ENCODE measurements at places on chromosomes 3 and 15.

DNA sequence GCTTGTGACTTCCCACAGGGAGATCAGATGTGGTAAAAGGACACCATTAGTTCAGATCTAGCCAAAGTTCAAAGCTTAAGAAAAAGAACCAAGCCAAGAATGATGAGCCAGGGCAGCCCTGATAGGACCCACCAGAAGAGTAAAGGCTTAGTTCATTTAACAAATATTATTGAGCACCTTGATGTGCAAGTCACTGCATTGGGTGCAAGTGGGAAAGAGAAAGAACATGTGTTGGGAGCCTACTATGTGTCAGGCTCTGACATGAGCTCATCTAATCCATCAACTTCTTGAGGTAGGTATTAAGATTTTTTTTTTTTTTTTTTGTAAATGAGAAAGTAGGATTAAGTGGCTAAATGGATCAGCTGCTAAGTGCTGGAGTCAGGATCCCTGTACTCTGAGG lies 53.4 kb upstream of the PIAS1 start:
- DNase-seq, result no peak

DNA sequence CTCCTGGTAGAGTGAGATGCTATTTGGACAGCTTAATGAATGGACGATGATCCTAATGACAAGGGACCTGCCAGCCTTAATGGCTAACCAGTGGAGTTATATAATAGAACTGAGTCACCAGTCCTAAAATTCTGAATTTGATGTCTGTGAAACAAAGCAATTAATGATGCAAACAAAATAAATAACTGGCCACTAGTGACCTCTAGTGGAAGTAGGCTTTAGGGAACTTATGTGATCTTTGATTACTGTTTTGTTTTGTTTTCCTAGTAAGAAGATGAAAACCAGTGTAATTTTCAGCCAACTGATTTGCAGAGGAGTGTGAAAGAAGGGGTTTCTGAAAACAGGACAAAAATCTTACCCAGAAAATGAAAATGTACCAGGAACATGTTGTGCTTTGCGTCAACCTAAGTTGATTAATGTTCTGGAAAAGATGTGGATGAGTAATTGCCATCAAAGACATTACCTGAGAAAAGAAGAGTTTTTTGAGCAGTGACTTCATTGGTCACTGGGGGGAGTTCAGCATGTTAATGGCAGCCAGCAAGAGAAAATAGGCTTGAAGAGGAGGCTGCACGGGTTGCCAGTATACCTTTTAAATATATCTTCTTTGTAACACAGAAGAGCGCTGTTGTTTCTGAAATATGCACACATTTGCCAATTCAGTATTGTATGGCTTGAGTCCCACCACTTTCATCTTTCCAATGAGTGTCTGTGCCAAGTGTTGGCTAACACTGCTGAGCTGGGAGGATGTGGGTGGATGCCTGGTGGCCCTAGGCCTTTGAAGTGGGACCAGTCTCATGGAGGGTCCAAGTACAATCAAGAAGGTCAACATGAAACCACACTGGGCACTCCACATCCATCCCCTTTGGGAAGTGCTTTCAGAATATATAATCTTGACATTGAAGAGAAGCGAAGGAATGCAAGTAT lies 9.3 kb downstream of the VEPH1 start:
- DNase-seq, result no peak

DNA sequence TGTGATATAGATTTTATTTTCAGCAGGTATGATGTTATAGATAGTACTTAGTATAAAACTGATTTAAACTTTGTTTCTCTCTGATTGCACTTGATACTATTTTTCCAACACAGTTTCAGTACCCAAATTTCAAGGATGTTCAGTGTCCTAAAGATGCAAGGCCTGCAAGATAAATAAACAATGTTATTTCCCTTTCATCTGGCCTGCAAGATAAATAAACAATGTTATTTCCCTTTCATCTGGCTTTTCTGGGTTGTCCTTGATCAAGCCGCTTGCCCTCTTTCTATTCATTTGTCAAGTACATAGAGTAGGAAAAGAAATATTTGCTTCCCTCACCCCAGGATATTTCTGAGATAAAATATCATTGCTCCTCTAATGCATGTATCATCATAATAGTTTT lies 571.0 kb downstream of the FGF12 start:
- no peak for DNase-seq

DNA sequence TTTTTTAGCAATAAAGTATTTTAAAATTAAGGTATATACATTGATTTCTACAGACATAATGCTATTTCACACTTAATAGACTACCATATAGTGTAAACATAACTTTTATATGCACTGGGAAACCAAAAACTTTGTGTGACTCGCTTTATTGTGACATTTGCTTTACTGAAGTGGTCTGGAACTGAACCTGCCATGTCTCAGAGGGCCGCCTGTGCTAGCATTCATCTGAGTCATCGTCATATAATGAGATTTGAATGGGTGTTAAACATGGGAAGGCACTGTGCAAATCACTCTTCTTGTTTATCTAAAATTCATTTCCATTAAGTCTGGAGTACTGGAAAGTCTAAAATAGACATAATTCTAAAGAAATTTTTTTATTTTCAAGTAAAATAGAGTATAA lies 12.9 kb downstream of the EIF2AK4 start:
- no peak for DNase-seq

GRCh38 chr3:77254967-77255831 lies 215.3 kb downstream of the ROBO2 start:
- peak; percentile 11 for DNase-seq

GRCh38 chr3:132404276-132404675 lies 13.0 kb upstream of the DNAJC13 start:
- DNase-seq, result no peak

GRCh38 chr15:74511583-74511982 lies 29.4 kb upstream of the ARID3B start:
- no peak for DNase-seq

GRCh38 chr15:31387479-31388118 lies 61.0 kb downstream of the KLF13 start:
- DNase-seq, result peak; percentile 34

DNA sequence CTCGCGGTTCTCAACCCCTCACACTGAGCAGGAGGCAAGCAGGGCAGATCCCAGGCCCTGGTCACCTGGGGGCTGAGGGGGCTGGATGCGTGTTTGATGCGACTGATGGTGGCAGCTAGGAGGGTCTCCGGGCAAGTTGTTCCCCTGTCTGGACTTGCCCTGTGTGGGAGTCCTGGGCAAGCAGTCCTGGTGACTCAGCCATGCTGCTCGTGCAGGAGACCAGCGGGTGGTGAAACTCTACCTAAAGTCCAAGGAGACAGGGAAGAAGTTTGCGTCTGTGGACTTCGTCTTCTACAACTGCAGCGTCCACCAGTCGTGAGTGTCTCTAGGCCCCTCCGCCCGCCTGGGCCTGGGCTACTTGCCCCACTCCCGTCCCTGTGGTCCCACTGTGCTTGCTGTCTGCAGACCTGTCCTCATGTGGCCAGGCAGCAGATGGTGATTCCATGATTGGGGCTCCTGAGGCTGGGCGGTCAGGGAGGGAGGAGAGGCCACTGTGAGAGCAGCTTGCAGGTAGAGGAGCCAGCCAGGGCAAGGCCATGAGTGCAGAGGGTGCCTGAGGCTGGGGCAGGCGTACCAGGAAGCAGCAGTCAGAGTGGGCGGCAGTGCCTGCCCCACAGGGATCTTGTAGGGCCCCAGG lies 23.1 kb downstream of the PLXNA1 start:
- DNase-seq, result no peak

GRCh38 chr3:135784557-135784956 lies 181.0 kb upstream of the PPP2R3A start:
- DNase-seq, result no peak

DNA sequence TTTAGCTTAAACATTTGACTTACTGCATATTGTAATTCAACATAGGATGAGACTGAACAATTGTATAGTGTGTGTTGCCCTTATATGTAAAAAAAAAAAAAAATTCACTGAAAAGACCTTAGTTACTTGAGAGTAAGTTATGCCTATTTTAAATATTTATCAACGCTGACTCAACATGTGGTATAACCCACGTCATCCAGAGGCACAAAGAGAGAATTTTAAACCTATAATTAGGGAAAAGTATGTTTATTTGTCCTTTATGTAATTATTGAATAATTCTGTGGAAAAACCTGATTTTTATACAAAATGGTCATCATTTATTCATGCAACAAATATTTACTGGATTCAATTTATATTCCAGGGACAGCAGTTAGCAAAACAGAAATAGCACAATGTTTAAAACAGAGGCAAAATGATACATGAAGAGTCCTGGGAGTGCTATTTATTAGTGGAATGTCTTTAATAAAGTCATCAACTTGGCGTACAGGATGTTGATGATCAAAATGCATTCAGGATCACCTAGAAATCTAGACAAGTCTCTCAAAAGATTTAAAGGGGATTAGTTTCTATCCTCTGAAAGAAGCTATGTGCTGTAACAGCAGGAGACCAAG lies 223.7 kb downstream of the PCCB start:
- no peak for DNase-seq

GRCh38 chr15:33425142-33425541 lies 114.4 kb downstream of the RYR3 start:
- no peak for DNase-seq

DNA sequence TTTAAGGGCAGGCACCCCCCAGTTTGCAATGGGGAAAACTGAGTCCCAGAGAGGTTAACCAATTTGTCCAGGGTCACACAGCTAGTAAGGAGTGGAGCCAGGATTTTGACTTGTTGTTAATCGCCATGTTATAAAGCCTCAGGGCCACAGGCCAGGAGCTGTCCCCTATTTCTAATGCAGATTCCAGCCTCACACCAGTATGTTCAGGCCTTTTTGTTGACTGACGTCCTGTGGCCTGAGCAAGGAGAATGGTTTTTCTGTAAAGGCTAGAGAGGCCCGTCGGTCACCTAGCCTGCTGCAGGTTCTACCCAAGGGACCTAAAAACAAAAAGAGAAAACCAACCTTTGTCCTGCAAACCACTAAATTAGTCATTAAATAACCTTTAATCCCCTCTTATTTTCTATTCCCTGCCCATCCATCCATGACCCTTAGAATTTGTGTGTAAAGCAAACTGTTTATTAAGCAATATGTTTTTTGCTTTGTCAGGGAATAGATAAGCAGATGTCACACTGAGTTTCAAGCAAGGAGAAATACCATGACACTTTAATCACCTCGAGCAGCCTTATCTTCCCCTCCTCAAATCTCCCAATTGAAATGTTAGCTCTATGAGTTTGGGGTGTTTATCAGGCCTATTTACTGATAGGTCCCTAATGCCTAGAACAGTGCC lies 14.1 kb downstream of the ACOX2 start:
- no peak for DNase-seq

DNA sequence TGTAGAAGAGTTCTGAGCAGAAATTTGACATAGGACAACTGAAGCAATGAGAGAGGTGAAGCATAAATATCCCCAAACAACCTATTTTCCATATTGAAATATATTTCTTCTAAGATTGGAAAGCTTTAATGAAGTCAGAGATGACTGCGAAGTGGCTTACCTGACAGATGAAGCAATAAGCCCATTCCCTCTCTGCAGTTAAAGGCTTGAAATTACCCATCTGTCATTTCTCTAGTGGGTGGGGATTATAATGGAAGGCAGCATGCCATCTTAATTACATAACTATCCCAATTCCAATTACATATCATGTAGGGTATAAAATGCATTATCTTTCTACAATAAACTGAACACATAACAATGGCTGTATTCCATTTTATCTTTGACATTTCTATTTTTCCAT lies 1070.5 kb downstream of the SI start:
- DNase-seq, result no peak

- no peak for DNase-seq
These were observed 23.6 kb downstream of the CCR1 start for GRCh38 chr3:46184469-46184868.

GRCh38 chr3:154684021-154684420 lies 254.0 kb upstream of the GPR149 start:
- no peak for DNase-seq

DNA sequence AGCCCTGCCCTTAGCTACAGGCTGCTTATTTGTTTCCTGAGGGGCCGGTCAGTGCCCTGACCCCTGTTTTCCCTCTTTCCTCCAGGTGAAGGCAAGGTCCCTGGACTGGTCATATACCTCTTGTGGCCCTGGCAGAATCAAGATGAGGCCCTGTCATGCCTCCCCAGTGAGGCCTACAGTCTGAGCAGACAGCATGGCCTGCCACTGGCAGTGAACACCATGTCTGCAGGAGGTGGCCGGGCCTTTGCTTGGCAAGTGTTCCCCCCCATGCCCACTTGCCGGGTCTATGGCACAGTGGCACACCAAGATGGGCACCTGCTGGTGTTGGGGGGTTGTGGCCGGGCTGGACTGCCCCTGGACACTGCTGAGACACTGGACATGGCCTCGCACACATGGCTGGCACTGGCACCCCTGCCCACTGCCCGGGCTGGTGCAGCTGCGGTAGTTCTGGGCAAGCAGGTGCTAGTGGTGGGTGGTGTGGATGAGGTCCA lies 1.2 kb downstream of the KLHDC8B start:
- no peak for DNase-seq

DNA sequence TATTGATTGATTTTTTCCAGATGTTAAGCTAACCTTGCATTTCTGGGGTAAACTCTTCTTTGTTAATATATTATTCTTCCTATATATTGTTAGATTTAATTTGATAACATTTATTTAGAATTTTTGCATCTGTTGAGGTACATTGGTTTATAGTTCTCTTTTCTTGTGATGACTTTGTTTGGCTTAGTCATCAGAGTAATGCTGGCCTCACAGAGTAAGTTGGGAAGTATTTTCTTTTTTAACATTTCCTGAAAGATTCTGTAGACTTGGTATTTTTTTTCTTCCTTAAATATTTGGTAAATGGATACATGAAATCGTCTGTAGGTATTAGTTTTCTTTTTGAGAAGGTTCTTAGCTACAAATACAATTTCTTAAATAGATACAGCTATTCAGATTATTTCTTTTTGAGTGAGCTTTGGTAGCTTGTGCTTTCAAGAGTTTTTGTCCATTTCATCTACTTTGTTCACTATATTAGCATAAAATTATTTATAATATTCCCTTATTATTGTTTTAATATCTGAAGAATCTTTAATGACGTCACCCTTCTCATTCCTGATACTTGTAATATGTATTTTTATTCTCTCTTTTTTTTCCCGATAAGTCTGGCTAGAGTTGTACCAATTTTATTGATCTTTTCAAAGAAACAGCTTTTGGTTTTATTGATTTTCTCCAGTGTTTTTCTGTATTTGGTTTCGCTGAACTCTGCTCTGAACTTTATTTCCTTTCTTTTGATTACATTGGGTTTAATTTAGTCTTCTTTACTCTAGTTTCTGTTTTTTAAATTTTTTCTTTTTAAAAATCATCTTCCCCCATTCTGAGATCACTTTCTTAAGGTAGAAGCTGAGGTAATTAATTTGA lies 6.5 kb upstream of the HPS3 start:
- no peak for DNase-seq

All from stimulated activated naive CD8-positive, alpha-beta T cell treated with anti-CD3 and anti-CD28 coated beads, Interleukin-15, Interleukin-2, amounts not matched to agents 100 U/mL and 50 U/mL, for 24 hours (primary cell).